ENCODE measurements at places on chromosomes 3 and 15.

DNA sequence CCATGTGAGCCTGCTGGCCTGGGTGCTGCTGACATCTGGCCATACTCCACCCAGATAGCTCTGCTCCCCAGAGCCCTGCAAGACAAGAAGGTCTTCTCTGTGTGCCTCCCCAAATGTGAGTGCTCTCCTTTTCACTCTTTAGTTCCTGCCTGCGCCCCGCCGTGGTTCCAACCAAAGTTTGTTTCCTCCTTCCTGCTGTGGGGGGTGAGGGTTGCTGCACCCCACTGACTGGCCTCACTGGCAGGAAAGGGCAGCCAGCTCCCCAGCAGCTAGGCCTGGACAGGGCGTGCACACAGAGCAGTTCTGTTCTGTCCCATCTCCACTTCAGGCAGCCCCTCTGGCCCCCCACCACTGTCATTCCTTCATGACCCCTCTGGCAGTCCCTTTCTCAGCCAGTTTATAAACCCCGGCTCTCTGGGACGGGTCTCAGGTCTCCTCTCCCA is 5.4 kb upstream of the CCDC174 start:
- H3K4me1 ChIP-seq: no peaks in the 10 kb centered on the region
- H3K4me3 ChIP-seq: no peak overlapping the region
- no peak for DNase-seq
- no peak overlapping the region for H3K27ac ChIP-seq
- H3K36me3 ChIP-seq: no peaks in the 10 kb centered on the region
- peaks cover 46% of the 10 kb centered on the region for H3K27me3 ChIP-seq

GRCh38 chr3:169596126-169596525 is 67.4 kb downstream of the MECOM start:
- H3K27me3 ChIP-seq: no peaks in the 10 kb centered on the region
- H3K4me1 ChIP-seq: no peaks in the 10 kb centered on the region
- no peak overlapping the region for H3K27ac ChIP-seq
- H3K36me3 ChIP-seq: no peaks in the 10 kb centered on the region

DNA sequence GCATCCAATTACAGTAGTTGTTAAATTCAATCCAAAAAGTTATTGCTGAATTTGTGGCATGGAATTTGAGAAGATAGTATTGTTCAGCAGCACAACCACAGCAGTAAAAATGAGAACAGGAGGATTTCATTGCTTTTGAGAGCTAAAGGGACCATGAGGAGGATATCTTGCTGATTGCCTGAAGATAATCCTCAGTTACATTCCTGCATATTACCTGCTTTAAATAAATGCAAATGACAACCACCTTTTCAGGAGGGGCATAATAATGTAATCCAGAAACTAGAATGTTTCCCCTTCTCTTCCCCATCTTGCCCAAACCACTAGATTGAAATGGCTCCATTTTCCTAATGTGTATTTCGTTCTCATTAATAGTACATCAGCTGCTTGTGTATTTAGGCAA is 35.2 kb upstream of the SLC2A2 start:
- no peak for DNase-seq
- no peak overlapping the region for H3K27ac ChIP-seq
- no peaks in the 10 kb centered on the region for H3K4me1 ChIP-seq
- no peak overlapping the region for H3K4me3 ChIP-seq
- no peaks in the 10 kb centered on the region for H3K27me3 ChIP-seq

DNA sequence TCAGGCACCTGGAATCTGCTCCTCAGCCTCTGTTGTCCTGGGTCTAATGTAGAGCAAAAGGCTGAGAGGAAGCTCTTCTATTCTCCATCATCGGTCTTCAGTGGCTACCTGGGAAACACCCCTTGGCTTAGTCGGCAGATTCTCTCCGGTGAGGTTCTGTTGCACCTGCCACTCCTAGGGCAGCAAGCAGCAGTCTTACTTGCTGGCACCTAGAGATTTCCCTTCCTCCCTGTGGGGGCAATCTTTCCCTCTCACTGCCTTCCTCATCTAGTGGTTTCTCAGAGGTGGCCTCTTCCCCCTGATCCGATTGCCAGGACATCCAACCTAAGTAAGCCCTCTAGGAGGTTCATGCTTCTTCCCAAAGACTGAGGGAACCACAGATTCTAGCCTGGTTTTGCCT is 60.8 kb downstream of the PLS1 start:
- H3K36me3 ChIP-seq: no peaks in the 10 kb centered on the region
- DNase-seq: peak; percentile 55
- no peak overlapping the region for H3K4me3 ChIP-seq
- no peaks in the 10 kb centered on the region for H3K4me1 ChIP-seq
- H3K27me3 ChIP-seq: no peaks in the 10 kb centered on the region

- no peaks in the 10 kb centered on the region for H3K27me3 ChIP-seq
- H3K4me1 ChIP-seq: no peaks in the 10 kb centered on the region
- no peak for DNase-seq
- no peak overlapping the region for H3K4me3 ChIP-seq
These were observed 35.4 kb downstream of the ACAN start for GRCh38 chr15:88838667-88839066.

DNA sequence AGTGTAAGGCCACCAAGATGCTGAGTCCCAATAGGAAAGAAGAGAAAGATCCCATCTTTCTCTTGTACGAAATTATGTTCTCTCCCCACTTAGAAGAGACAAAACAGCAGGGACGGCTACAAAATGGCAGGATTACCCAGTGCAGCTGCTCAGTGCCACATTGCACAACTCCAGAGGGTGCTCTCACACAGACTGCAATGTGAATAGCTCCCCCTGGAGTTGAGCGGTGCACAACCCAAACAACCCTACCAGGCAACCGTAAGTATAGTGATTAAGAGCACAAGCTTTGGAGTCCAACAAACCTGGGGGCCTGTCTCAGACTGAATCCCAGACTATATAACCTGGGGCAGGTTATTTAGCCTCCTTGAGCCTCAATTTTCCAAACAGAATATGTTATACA is 3.1 kb upstream of the BHLHE40 start:
- H3K27ac ChIP-seq: no peak overlapping the region
- H3K36me3 ChIP-seq: peaks cover under 1% of the 10 kb centered on the region
- H3K27me3 ChIP-seq: peaks cover 9% of the 10 kb centered on the region
- H3K4me1 ChIP-seq: no peaks in the 10 kb centered on the region
- no peak overlapping the region for H3K4me3 ChIP-seq
- peak; percentile 92 for DNase-seq

DNA sequence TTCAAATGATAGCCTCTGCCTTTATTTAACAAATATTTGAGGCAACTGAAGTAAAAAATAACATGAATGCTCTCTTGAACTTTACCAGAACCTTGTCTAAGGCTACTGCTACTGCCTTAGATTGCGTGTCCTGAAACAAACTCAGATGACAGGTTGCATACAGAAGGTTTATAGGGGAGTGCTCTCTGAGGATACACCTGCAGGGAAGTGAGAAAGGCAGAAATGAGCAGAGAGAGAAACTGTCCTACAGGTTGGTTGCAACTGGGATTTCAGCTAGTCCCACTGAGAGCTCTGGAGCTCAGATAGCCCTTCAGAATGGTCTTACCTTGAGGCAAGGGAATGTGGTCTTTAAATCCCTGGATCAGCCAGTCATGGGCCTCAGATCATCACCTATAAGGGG is 165.5 kb downstream of the IL5RA start:
- H3K36me3 ChIP-seq: no peaks in the 10 kb centered on the region
- no peak overlapping the region for H3K27ac ChIP-seq
- H3K4me3 ChIP-seq: no peak overlapping the region
- no peaks in the 10 kb centered on the region for H3K27me3 ChIP-seq

DNA sequence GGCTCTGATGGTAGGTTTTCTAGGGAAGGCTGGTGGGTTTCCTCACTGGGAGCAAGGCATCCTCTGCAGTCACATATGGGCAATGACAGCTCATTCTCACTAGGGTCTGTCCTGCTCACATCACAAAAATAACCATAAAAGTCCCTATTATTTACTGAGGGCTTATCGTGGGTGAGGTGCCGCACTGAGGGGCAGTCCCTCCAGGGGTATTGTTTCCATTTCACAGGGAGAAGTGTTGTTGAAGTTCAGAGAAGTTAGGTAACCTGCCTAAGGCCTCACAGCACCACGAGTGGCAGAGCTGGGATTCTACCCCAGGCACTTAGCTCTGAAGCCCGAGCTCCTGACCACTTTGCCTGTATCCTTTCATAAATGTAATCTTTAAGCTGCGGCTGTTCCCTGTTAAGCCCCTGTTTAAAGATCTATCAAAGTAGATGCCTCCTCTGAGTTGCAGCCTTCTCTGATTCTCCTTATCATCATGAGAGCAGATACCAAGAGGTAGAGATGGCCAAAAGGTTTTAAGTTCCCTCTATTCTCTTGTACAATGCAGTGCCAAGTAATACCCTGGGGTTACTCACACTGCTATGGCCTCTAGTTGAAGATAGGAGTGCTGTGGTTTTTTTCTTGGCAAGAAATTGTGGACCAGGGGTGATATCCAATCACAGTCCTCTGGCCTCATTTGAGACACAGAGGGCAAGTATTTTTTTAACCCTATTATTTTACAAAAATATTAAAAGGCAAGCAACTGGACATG is 107.0 kb downstream of the RPLP1 start:
- no peak overlapping the region for H3K27ac ChIP-seq
- peaks cover 86% of the 10 kb centered on the region for H3K27me3 ChIP-seq
- no peaks in the 10 kb centered on the region for H3K36me3 ChIP-seq
- DNase-seq: no peak

DNA sequence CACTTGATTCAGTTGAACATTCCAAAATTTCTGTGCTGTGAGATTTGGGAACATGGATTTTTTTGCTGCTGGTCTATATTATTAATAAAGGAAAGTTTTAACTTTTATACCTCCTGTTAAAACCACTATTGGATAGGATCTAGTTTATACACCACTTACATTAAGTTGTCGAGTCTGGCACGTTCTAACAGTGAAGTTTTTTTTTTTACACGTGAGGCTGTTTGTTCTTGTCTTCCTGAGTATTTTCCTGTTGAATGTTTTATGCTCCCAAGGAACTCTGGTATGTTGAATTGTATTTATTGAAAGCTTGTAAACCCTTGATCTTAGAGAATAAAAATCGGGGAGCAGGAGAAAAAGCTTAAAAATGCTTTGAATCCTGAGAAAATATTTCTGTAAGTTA is 338.8 kb downstream of the RBMS3 start:
- DNase-seq: no peak
- no peaks in the 10 kb centered on the region for H3K4me1 ChIP-seq
- no peaks in the 10 kb centered on the region for H3K27me3 ChIP-seq
- no peak overlapping the region for H3K27ac ChIP-seq

- H3K4me3 ChIP-seq: no peak overlapping the region
- no peak for DNase-seq
- no peak overlapping the region for H3K27ac ChIP-seq
- no peaks in the 10 kb centered on the region for H3K27me3 ChIP-seq
These were observed 6.2 kb upstream of the TMF1 start for GRCh38 chr3:69058180-69058946.

GRCh38 chr3:171744158-171744741 is 66.0 kb downstream of the PLD1 start:
- no peaks in the 10 kb centered on the region for H3K4me1 ChIP-seq
- no peak overlapping the region for H3K27ac ChIP-seq
- no peak overlapping the region for H3K4me3 ChIP-seq
- H3K36me3 ChIP-seq: no peaks in the 10 kb centered on the region

DNA sequence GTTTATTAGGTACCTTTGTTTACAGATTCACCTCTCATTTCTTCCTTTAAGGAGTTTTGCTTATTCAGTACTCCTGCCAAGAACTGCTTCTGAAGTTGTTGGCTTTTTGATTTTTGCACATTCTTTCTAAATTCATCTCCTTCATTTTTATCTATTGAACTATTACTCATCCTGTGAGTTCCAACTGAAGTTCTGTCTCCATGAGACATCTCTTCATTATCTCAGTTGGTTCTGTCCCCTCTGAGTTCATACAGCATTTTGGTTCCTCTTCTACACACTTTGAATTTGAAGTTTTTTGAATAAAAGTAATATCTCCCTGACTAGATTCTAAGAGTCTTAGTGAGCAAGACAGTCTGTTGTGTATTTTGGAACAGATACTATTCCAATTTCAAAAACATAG is 299.7 kb downstream of the OTOL1 start:
- no peaks in the 10 kb centered on the region for H3K36me3 ChIP-seq
- no peaks in the 10 kb centered on the region for H3K4me1 ChIP-seq
- DNase-seq: no peak
- H3K4me3 ChIP-seq: no peak overlapping the region
- H3K27ac ChIP-seq: no peak overlapping the region

- H3K4me1 ChIP-seq: no peaks in the 10 kb centered on the region
- no peak overlapping the region for H3K4me3 ChIP-seq
- no peak for DNase-seq
- H3K36me3 ChIP-seq: no peaks in the 10 kb centered on the region
These were observed 74.3 kb upstream of the P2RY1 start for GRCh38 chr3:152760591-152760990.

GRCh38 chr3:149620291-149621020 is 37.4 kb downstream of the WWTR1 start:
- no peaks in the 10 kb centered on the region for H3K27me3 ChIP-seq
- no peaks in the 10 kb centered on the region for H3K36me3 ChIP-seq
- peaks cover 15% of the 10 kb centered on the region for H3K4me1 ChIP-seq
- no peak overlapping the region for H3K4me3 ChIP-seq
- no peak for DNase-seq

GRCh38 chr3:160562952-160563351 is 2.4 kb downstream of the KPNA4 start:
- no peak overlapping the region for H3K27ac ChIP-seq
- peak overlapping the region; percentile 85 for H3K4me3 ChIP-seq
- no peaks in the 10 kb centered on the region for H3K27me3 ChIP-seq

GRCh38 chr15:99963096-99963825 is 230.0 kb upstream of the LYSMD4 start:
- no peaks in the 10 kb centered on the region for H3K36me3 ChIP-seq
- no peaks in the 10 kb centered on the region for H3K27me3 ChIP-seq
- H3K4me3 ChIP-seq: no peak overlapping the region
- H3K4me1 ChIP-seq: no peaks in the 10 kb centered on the region
- no peak overlapping the region for H3K27ac ChIP-seq

DNA sequence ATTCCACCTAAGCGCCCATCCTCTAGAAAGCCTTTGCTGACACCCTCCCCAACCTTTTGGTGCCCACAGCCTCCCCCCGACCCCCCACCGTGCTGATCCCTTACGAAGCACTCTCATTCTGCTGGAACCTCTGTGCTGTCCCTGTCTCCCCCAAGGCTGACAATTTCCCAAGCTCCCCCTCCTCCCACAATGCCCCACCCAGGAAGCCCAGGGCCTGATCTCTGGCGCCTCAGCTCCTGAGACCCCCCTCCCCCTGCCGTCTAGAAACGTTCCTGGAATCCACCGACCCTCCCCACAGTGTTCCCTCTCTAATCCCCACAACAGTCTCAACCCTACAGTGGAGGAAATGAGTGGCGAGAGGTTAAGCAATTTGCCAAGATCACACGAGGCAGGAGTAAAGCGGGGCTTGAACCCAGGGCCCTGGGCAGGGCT is 18.3 kb downstream of the MYL3 start:
- H3K4me1 ChIP-seq: no peaks in the 10 kb centered on the region
- no peak overlapping the region for H3K4me3 ChIP-seq
- H3K27me3 ChIP-seq: no peaks in the 10 kb centered on the region
- no peaks in the 10 kb centered on the region for H3K36me3 ChIP-seq

DNA sequence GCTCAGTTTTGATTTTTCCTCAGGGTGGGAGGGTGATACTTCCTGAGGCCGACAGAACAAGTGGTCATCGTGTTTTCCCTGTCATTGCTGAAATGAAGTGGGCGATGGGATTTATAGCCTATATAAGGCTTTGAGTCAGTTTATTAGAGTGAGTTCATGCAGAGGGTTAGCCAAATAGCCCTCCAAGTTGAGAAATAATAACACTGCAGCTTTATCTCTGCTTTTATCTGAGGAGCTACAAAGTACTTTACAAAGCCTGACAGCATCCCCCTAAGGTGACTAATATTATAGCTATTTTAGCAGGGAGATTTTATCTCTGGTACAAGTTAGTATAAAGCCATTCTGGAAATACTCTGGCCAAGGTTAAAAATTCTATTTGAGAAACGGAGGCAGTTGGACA is 389.6 kb downstream of the MFSD1 start:
- H3K27ac ChIP-seq: no peak overlapping the region
- no peaks in the 10 kb centered on the region for H3K36me3 ChIP-seq
- H3K27me3 ChIP-seq: peaks cover 43% of the 10 kb centered on the region
- no peaks in the 10 kb centered on the region for H3K4me1 ChIP-seq
- no peak overlapping the region for H3K4me3 ChIP-seq
